ENCODE measurements at places on chromosomes 5 and 9. TPM values are rescaled to one million over a fixed set of nuclear protein-coding genes. Genes with fewer than 3 reads are reported as not detected.

Gene CDKN2B-AS1
- total RNA-seq, result not detected

Gene PCDHGB3
- total RNA-seq, result 0.14 TPM

Gene HOMER1
- 2.5 TPM for total RNA-seq

Gene MUSK
- not detected for total RNA-seq

Gene STK32A
- total RNA-seq, result 0.13 TPM

Gene TRPM6
- 1.7 TPM for total RNA-seq
